ENCODE measurements at places on chromosomes 2 and 18.

DNA sequence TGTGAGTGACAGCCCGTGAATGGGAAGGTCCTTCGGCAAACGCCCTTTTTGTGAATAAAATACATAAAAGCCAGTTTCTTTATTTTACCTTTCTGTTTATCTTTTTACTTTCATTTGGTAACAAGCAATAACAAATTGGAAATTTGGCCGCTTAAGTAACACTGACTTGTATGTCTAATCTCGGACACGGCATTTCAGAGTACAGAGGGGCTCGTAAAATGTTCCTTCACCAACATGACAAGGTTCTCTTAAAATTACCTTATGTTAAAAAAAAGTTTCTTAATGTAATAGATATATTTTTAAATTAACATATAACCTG is 558 bp upstream of the NEMP2 start:
- peak; percentile 33 for DNase-seq

GRCh38 chr2:143482771-143483170 is 353.6 kb downstream of the ARHGAP15 start:
- DNase-seq, result no peak

DNA sequence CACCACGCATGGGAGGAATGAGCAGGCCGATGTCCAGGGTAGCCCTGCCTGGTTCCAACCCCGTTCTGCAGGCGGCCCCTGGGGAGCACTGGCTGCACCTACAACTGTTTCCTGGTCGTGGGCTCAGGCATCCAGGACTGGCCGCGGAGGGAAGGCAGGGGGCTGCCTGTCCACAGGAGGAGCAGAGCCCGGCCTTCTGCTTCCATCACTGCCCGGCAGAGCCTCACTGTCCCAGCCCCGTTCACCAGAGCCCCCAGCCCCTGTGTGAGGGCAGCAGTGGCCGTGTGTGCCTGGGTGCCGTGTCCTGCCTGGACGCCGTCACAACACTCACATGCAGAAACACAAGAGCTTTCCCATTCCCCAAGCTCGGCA is 56.2 kb downstream of the KCNG2 start:
- no peak for DNase-seq

GRCh38 chr2:43051338-43051737 is 175.1 kb downstream of the ZFP36L2 start:
- peak; percentile 73 for DNase-seq

DNA sequence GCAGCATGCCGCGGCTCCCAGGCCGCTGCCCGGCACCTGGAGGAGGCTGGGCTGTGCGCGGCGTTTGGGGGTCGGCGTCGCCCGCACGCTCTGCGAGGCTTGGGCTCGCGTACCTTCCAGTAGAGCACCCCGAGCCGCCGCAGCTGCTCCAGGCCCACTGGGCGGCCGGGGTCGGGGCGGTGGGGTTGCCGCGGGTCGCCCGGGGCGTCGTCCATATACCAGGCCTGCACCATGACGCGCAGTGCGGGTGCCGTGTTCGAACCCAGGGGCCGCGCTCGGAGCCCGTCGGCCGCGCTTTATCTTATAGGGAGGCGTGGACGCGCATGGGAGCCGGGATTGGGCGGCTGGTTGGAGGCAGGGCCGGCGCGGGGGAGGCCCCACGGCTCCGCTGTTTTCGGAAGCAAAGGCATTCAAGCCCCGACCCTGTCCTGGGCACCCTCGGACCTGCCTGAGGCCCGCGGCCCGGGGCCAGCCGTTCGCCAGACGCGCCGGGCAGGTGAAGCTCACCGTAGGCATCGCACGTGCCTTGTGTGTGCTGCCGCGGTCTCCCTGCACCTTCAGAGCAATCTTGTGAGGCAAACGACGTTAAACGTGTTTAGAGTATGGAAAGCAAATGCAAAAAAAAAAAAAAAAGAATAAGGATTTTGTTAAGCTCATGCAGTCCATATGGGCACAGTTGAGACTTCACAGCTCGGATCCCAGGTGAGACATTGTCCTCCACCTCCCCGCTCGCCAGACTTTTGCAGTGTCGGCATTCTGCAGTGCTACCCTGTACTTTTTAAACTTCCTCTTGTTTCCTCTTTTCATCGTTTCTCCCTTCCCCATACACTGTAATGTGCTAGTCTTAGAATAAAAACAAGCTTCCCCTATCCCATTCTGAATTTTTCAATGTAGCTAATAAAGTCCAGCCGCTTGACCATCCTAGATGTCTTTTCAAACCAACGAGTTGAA is at the start of gene ADI1:
ADI1 (minus strand) TSS at position 277 of the 951 bp plus-strand sequence; CDS start at position 233, 44 bp downstream.
- DNase-seq, result peak; percentile 80

DNA sequence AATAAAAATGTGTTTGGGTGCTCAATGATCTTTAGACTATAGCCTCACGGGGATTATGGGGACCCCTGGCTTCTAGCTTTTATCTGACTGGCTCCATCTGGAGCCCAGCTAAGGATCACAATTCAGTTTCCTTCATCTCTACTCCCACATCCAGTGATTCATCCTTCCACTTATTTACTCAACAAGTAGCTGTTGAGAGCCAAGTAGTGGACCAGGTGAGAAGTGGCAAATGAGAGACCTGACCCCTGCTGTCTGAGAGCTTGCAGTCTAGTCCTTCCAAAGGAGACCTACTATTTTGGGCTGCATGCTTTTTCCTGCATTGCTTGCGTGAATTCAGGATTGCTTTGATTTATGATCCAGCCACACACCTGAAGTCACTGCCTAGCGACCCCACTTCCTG is 10.7 kb upstream of the DSG3 start:
- no peak for DNase-seq

DNA sequence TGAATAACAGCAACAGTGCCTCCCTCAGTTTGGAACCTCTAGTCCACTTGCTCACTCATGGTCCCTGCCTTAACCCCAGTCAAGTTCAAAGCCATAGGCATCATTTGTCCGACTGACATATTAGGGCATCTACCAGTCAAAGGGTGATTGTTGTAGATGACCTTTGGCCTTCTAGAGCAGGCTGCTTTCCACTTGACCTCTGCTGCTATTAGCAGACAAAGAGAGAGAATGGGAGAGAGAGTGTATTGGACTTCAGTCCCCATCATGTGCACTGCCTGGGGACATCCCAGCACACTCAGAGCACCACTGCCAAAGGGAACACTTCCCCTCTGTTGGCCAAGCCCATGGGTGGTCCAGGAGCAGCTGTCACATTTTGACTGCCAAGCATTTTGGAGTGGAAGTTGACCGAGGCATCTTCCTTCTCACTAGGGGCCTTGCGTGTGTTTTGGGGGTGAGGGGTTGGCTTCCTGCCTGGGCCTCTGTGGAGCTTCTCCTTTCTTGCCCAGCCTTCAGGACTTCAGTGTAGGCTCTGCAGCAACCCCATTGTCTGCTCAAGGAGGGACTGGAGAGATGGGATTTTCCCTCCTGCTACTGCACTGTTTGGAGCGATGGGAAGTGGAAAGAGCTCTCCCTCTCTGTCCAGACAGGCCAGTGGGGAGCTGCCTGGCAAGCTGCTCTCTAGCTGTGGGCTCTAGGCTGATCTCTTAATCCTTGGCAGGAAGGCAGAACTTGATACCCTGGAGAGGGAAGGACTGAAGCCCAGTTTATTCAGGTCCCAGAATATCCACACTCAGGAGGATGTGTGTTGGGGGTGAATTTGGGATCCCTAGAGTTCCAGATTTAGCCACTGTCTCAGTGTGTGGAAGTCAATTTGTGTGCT is 68.1 kb downstream of the TMEM247 start:
- DNase-seq, result no peak

GRCh38 chr18:79658366-79658765 is 21.2 kb upstream of the CTDP1 start:
- DNase-seq, result no peak

GRCh38 chr2:203748331-203749126 is 42.1 kb downstream of the CD28 start:
- no peak for DNase-seq

DNA sequence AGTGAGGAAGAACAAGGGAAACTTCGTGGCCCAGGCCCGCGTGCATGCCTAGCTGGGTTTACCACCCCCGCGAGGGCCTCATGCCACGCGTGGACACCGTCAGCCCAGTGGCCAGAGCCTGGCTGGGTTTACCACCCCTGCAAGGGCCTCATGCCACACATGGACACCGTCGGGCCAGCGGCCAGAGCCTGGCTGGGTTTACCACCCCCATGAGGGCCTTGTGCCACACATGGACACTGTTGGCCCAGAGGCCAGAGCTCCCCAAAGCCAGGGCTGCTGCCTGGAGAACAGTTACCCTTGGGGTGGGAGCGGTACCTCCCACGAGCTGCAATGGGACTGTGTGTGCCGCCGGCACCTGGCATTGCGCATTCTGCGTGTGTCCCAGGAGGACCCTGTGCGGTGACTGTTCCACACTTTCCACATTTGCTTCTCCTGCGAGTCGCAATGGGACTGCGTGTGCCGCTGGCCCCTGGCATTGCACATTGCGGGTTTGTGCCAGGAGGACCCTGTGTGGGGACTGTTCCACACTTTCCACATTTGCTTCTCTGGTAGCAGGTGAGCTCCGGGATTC is 105.6 kb upstream of the CTDP1 start:
- DNase-seq, result no peak

DNA sequence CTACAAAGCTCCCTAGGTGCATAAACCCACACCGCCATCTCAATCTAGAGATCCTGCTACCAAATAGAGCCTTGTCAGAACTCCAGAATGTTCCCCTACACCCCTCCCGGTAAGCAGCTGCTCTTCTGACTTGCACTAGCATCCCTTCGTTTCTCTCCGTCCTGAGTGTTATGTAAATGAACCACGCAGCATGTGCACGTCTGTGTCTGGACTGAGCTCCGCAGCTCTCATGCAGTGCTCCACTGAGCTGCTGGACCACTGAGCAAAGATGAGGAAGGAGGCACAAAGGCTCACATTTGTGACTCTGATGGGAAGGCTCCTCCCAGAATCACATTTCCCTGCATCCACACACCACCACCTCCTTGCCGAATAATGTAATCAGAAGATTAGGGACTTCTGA is 203.6 kb downstream of the MYT1L start:
- no peak for DNase-seq

- DNase-seq, result no peak
Measured at GRCh38 chr2:239668042-239668441, 267.2 kb upstream of the HDAC4 start.

- peak; percentile 96 for DNase-seq
Measured at GRCh38 chr2:217695033-217695520, 307.7 kb downstream of the TNS1 start.

- no peak for DNase-seq
Measured at GRCh38 chr2:2919574-2920365, 457.8 kb downstream of the EIPR1 start.

DNA sequence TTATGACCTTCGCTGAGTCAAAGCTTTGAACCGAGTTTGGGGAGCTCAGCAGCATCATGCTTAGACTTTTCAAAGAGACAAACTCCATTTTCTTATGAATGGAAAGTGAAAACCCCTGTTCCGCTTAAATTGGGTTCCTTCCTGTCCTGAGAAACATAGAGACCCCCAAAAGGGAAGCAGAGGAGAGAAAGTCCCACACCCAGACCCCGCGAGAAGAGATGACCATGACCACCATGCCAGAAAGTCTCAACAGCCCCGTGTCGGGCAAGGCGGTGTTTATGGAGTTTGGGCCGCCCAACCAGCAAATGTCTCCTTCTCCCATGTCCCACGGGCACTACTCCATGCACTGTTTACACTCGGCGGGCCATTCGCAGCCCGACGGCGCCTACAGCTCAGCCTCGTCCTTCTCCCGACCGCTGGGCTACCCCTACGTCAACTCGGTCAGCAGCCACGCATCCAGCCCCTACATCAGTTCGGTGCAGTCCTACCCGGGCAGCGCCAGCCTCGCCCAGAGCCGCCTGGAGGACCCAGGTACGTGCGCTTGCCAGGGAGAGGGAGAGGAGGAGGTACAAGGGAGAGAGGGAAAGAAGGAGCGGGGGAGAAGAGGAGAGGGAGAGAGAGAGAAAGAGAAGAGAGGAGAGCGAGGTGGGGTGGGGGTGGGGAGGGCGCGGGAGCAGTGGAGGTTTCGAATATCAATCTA is at the start of gene DLX1:
DLX1 (plus strand) TSS at position 48 of the 700 bp plus-strand sequence; CDS start at position 219, 171 bp downstream.
- no peak for DNase-seq

GRCh38 chr2:108490506-108491122 is 41.6 kb downstream of the GCC2 start:
- DNase-seq, result no peak

GRCh38 chr2:197515315-197515738 is 539 bp upstream of the MOB4 start:
- DNase-seq, result peak; percentile 47

DNA sequence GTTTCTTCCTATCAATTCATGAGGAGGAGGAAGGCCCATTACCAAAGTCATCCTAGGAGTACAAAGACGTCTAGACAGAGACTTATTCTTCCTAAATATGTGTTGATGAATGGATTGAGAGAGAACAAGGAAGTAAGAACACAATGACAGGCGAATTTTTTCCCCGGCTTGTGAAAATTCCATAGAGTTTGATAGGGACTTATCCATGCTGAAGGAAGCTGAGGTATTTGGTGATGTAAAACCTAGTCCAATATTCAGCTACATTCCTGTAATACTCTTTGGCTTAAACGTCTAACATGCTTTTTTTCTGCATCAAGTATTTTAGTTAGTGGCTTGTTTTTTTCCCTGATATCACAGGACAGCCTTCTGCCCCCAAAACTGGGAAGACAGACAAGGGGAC is 121.9 kb upstream of the MYT1L start:
- DNase-seq, result no peak

Measured in fibroblast of villous mesenchyme (primary cell).